ENCODE measurements at places on chromosomes 7 and 10.

DNA sequence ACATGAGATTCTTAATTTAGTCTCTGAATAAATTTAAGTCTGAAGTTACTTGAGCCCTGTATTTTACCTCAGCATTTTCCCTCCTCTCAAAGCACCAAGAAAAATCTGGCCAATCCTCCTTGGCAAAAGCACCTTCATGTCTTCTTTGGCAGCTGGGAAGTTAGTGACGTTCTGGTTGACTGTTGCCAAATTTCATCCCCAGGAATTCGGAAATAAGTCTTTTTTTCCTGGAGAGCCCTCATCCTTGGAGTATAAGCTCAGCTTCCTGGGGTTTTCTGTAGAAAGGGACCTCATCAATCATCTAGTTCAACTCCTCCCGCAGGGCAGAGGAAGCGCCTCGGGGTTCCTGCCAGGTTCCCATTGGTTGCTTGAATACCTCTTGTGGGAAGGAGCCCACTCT, 377.6 kb downstream of the PHTF2 start:
- DNase-seq, result no peak

GRCh38 chr10:113386005-113386404, 166.8 kb upstream of the HABP2 start:
- DNase-seq, result no peak

GRCh38 chr7:137390076-137390475, 46.5 kb upstream of the PTN start:
- no peak for DNase-seq

- DNase-seq, result no peak
Measured at GRCh38 chr7:132882714-132883428, 199.0 kb downstream of the CHCHD3 start.

DNA sequence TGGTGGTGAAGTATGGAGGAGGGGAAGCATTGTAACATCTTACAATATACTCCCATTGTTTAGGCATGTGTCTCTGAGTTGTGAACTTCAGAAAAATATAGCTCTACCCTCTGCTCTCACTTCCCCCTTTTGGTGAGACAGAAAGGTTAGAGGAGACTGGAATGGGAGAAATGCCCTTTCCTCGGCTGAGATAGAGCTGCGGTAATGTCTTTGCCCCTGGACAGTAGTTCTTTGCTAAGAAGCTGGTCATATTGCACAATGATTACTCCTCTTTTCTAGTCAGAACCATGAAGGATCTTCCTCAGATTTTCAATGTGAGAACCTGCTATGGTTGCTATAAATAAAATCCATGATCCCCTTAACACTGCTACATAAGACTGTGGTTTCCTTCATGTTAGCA, 171.0 kb downstream of the SEM1 start:
- DNase-seq, result no peak

DNA sequence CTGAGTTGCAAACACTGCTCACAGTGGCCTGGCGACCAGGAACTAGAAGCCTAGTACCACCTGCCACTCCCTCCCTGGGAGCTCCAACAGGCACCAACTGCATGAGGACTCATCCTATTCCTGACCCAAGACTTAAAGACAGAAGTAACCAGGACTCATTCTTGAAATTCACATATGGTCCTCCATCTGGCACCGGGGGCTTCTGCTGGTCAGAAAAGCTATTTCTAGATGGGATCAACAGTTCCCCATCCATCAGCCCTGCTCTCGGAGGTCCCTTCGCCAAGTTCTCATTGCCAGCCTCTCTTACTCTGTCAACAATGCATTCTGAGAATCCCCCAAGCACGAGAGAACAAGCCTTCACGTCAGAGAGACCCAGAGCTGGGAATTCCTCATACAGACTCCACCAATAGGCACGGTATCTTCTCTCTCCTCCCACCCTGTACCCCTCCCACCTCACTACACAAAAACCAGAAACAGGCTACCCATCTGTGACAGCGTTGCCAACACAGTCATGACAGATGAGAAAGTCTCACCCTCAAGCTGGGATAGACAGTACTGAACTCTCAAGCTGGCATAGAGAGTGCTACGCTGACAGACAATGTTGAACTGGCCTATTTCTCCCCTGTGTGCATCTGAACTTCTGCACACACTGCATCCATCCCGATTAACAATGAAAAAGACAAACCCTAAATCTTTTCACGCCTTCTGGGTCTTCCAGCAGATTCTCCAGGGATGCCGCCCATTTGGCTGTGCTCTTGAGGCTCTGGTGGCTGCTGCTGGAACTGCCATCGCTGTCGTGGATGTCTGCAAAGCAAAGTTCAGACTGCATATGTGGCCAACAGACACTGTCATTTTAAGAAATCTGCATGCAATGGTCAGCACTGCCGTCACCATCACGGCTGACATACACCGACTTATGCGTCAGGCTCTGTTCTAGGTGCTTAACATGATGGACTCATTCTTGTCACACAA, 15.6 kb downstream of the RGS10 start:
- DNase-seq, result no peak

- no peak for DNase-seq
Measured at GRCh38 chr10:18777258-18777657, 118.0 kb downstream of the ARL5B start.

DNA sequence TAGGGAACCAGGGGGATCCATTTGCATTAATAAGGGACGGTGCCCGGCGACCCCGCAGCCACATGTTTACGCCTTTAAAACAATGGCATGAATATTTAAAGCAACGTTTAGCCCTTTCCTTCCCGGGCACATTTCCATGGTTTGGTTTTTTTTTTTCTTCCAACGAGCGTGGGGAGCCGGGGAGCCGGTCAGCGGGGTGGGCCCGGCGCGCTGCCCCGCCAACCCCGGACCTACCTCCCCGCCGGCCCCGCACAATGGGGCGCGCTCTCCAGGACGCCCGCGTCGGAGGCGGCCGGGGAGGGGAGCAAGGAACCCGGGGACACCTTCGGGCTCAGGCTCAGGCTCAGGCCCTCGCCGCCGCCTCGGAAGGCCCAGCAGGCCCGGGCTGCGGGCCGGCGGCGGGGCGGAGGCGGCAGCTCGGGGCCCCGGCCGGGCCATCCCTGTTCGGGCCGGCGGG, 1.0 kb downstream of the SEPHS1 start:
- peak; percentile 53 for DNase-seq

DNA sequence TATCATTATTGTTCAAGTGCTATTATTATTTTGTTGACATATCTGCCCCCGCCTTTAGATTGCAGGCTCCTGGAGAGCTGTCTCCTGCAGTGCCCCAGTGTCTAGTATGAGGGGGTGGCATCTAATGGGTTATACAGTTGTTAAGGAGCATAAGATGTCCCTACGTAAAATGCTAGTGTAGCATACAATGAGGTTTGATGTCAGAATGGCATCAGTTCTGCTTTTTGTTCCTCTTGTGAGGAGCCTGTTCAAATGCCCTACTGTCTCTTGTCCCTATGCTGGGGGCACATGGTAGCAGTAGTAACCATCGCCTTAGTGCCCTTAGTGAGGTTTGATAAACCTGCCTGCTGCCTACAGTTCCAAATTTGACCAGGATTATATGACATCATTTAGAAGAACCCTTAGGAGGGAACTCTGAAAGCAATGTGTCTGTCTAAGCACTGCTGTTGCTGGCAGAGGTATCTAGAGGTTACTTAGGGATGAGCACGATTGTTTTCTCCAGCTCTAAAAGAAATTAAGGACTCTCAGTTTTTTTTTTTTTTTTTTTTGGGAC, 9.7 kb downstream of the CREM start:
- peak; percentile 18 for DNase-seq

DNA sequence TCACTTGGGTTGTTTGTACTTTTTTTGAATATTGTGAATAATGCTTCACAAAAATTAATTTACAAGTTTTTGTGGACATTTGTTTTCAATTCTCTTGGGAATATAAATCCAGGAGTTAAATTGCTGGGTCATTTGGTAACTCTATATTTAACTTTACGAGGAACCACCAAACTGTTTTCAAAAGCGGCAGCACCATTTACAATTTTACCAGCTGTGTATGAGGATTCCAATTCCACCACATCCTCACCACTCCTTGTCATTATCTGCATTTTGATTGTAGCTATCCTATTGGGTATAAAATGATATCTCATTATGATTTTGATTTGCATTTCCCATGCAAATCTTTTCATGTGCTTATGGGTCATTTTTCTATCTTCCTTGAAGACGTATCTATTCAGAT, 4.0 kb upstream of the NUDT13 start:
- DNase-seq, result no peak

- DNase-seq, result no peak
Measured at GRCh38 chr10:51926337-51926736, 226.9 kb upstream of the CSTF2T start.

DNA sequence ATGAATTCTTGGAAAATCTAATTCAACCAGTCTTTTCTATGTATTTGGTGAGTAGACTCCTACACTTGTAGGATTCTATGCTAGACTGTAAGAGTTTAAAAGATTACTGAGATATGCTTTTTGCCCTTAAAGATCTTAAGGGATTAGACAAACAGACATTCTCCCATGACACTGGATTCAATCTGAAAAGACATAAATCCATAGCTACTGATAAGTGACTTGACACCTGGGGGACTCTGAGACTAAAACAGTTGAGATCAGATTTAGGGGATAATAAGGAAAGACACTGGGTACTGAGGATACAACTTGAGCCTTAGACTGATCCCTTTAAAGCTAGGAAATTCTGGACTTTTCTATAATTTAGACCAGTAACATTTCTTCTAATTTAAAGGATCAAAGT, 1233.4 kb downstream of the XPNPEP1 start:
- no peak for DNase-seq

DNA sequence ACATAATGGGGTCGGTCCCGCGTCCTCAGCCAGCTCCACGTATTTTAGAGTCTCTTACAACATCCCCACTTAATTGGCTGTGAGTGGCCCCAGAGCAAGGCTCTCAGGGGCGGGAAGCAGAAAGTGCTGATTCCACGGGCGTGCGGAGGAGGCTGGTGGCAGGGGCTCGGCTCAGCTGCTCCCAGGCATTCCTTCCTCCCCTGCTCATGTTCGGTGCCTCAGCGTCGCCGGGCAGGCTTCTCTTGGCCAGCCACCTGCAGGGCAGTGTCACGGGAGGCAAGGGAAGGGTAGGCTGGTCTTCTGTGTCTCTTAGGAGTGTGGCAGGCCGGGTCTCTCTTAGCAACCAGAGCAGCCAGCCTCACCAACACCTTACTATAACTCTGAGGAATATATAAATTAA, 33.8 kb downstream of the IL15RA start:
- DNase-seq, result no peak

GRCh38 chr7:116493449-116493848, 6.1 kb upstream of the CAV2 start:
- no peak for DNase-seq

DNA sequence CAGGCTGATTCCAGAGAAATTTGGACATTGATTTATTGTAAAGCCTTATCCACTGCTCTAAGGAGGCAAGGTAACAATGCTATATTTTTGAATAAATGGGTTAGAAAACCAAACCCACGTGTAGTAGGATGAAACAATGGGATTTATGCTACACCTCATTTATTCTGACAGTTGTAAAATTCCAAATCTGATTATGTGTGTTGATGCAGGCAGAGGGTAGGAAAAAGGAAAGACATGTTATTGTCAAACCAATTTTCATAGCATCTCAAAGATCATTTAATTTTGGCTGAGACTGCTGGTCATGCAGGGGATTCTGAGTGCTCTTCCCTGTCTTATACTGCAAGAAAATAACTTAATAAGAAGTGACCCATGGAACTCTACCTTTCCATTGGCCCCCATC, 1219.9 kb upstream of the SORCS1 start:
- no peak for DNase-seq

GRCh38 chr10:119289227-119289920, 82.0 kb downstream of the GRK5 start:
- DNase-seq, result no peak

- DNase-seq, result no peak
Measured at GRCh38 chr7:26784118-26784517, 80.3 kb downstream of the SKAP2 start.

GRCh38 chr10:130025326-130025725, 61.3 kb upstream of the EBF3 start:
- DNase-seq, result no peak

GRCh38 chr10:92552310-92552709, 21.6 kb downstream of the IDE start:
- peak; percentile 30 for DNase-seq

DNA sequence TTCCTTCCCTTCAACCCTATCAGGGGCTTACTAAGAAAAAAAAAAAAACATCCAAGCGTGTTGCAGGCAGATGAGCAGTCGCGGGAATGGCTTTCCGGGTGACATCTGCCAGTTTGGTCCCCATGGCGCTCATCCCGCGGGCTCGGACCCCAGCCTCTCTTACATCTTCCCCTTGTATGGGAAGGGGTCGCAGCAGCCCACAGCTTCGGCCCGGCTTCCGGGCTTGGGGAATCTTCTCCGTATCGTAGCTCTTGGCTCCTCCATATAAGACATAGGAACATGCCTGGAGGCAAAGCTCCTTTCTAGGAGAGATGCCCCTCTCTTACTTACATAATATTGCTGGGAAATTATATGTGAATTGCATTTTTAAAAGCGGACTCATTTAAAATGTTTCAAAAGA, 99.5 kb downstream of the CUX1 start:
- no peak for DNase-seq

DNA sequence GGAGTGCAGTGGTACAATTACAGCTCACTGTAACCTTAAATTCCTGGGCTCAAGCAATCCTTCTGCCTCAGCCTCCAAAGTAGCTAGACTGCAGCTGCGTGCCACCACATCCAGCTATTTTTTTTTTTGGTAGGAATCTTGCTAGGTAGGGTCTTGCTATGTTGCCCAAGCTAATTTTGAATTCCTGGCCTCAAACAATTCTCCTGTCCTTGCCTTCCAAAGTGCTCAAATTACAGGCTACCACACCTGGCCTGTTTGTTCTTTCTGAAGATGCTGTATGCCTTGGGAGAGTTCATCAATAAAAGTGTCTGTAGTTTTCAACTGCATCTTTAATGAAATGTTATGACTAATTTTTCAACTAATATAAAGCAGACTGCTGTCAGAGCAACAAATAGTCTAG, 452 bp downstream of the SAMD9 start:
- DNase-seq, result no peak

GRCh38 chr7:141276031-141276430, 202.2 kb downstream of the TMEM178B start:
- no peak for DNase-seq

GRCh38 chr10:106920538-106920937, 244.0 kb downstream of the SORCS1 start:
- no peak for DNase-seq

- DNase-seq, result no peak
Measured at GRCh38 chr7:68998136-68998535, 600.1 kb upstream of the AUTS2 start.

- DNase-seq, result no peak
Measured at GRCh38 chr10:3353235-3353634, 180.7 kb upstream of the PITRM1 start.

- no peak for DNase-seq
Measured at GRCh38 chr10:18079665-18080295, 60.4 kb upstream of the CACNB2 start.

GRCh38 chr7:139450851-139451250, 32.6 kb downstream of the KLRG2 start:
- no peak for DNase-seq

- no peak for DNase-seq
Measured at GRCh38 chr10:72954596-72955554, at the start of gene PLA2G12B. TSS of gene PLA2G12B (minus strand) at chr10:72954806. CDS start at chr10:72954685, 121 bp downstream.

GRCh38 chr7:32522746-32523530, 27.6 kb downstream of the AVL9 start:
- no peak for DNase-seq

- DNase-seq, result no peak
Measured at GRCh38 chr7:11332865-11333228, 359.2 kb downstream of the PHF14 start.

All from NAMALWA (cell line).